ENCODE measurements at places on chromosomes 7 and 10. TPM values are rescaled to one million over a fixed set of nuclear protein-coding genes. Genes with fewer than 3 reads are reported as not detected.

PDLIM1 gene
- 405 TPM for total RNA-seq

NPFFR1 gene
- 0.05 TPM for total RNA-seq

CC2D2B gene
- 7.0 TPM for total RNA-seq

SLC18A3 gene
- not detected for total RNA-seq

ANKRD61 gene
- total RNA-seq, result not detected

NT5C3A gene
- 38.9 TPM for total RNA-seq

PIP gene
- not detected for total RNA-seq

MYH16 gene
- total RNA-seq, result not detected

AQP1 gene
- 373 TPM for total RNA-seq

IRF5 gene
- total RNA-seq, result 32.0 TPM

MET gene
- 54.1 TPM for total RNA-seq

APBB1IP gene
- total RNA-seq, result 8.0 TPM

DCLRE1A gene
- 8.3 TPM for total RNA-seq

All from ureter (tissue), 1 donor.